ENCODE measurements at places on chromosomes 12 and 14. TPM values are rescaled to one million over a fixed set of nuclear protein-coding genes. Genes with fewer than 3 reads are reported as not detected.

DNA sequence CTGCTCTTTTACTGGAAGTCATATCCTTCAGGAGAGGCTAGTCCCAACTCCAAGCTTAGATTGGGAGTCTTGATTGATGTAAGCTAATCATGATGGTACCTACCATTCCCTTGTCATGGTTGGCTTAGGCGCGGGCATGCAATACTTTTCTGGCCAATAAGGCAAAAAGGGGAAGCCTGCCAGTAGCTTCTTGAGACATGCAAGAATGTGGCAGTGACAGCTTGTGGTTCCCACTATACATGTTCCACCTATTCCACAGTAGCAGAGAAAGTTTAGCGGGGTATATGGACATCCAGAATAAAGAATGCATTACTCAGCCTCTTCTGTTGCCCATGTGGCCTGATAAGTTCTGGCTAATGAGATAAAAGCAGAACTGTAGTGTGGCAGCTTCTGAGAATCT is 55.0 kb downstream of the AP5M1 start:
- no peak for DNase-seq

DNA sequence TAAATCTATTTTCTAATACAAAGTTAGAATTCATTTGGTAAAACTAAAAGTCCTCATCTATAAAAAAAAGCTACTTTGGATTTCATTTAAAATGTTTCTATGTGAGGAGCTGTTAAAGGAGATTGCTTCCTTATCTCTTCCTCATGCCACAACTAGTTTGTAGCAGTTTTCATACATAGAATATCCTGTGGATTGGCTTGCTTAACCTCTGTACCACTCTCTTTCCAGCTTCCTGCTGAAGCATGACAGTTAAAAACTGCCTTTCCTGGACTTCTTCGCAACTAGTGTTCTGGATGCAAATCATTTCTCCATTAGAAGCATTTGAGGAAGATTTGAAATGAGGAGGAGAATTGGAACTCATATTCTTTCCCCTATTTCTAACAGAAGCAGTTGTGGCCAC is 49.6 kb downstream of the ST8SIA1 start:
- no peak for DNase-seq

DNA sequence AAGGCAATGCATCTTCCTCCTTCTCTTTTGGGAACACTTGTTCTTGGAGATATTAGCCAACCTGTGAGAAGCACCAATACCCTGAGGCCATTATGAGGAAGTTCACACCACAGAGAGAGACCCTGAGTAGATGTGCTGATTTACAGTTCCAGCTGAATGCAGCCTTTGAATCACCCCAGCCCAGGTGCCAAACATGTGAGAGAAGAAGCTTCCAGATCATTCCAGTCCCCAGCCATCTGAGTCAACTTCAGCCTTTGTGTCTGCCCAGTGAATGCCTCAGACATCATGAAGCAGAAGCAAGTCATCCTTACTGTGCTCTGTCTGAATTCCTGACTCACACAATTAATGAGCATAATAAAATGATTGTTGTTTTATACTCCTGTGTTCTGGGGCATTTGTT is 25.1 kb downstream of the C12orf42 start:
- no peak for DNase-seq

GRCh38 chr12:11958221-11959091 is 112.3 kb upstream of the BCL2L14 start:
- DNase-seq, result no peak

DNA sequence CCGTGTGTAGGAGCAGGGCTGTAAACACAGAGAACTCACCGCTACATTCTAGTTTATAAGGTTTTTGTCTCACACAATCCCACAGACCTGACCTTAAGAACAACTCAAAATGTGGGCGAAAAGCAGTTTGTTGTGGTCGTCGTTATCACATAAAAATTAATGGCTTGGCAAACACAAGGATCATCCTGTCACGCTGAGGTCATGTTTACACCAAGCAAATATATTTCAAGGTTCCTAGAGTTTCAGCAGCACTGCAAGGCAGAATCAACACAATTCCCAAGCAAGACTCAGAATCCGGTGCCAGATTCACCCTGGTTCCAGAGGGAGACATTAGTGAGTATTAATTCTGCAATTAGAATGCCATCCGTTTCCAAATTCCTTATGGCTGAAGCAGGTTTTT is 30.1 kb upstream of the MAP1LC3B2 start:
- DNase-seq, result no peak

The KRT74 gene
- total RNA-seq, result not detected

The TMEM106C gene
- 37.0 TPM for total RNA-seq

The TCL1B gene
- 9.6 TPM for total RNA-seq

The GRIP1 gene
- 37.6 TPM for total RNA-seq

Measured in H1 (cell line).